ENCODE measurements at places on chromosomes 6 and 20.
A peak's percentile ranks its signal among the peaks of the same experiment; 100 is the strongest.

DNA sequence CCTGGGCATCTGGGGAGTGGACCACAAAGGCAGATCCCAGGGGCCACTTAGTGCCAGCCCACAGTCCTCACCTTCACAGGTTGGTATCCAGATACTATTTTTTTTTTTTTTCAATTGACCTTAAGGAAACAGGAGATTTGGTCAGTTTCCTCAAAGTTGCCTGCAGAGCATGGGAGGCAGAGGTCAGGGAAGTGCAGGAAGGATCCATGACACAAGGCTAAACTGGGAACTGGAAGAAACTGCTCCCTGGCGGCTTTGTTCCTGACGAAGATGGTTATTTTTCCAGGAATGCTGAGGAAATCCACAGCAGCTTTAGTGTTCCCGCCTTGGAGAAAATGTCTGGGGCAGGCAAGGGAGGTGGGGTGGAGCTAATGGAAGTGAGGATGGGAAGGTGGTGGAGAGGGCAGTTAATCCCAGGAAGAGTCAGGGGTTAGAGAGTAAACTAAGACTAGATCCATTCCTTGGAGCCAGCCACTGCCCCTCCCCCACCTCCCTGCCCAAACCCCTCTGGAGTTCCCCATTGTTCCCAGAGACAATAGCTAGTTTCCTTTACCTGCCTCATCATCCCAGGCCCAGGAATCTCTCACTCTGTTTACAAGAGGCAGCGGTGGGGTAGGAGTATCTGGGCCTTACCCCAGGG lies 14.3 kb upstream of the MYMX start:
- no peak for DNase-seq

DNA sequence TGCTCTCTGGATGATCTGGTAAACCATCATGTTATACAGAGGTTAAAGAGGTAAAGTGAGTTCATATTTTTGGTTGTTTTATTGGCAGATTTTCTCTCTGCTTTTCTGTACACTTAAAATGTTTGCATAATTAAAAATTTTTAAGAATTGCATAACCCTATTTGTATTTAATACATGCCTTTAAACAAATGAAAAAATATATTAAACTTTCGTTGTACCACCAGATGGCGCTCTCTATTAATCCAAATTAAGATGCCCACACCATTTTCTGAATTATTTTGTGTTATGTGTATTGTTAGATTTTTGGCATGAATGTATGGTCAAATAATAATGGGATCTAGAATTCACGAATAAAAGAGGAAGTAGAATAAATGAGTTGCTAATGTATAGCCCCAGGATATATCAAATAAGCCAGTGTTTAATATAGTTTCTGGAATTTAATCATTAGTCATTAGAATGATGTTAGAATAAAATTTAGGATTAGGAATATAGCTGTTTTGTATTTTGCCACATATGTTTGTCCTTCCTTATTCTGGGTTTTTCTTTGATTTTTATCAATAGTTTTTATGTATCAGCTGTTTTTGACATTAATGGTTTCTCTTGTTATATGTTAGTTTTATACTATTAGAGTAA lies 38.9 kb downstream of the SMAP1 start:
- peak; percentile 25 for DNase-seq

DNA sequence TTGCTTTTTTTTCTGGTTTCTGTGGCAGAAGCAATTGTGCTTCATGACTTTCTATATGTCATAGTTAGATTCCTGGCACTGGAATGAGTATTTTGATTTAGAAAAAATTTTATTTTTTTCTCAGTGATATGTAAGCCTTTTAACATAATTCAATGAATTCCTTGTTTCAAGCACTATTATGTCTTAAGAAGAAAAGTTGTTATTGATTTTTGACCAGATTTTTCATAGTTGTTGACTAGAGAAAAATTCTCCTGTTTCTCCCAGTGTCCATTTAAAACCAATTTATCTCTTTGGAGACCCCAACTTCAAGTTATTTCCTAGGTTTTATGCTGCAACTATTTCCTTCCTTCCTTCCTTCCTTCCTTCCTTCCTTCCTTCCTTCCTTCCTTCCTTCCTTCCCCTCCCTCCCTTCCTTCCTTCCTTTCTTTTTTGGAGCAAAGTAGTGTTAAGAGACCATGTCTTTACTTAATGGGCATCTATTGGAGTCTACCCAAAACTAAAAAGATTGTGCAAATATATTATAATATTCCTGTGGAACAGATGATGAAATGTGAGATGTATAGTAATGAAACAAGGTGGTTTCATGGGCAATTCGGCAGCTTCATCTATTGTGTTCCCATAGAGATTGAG lies 346.9 kb downstream of the RNF144B start:
- DNase-seq, result no peak

- DNase-seq, result no peak
These were observed 214.9 kb upstream of the KCNG1 start for GRCh38 chr20:51237791-51238190.

DNA sequence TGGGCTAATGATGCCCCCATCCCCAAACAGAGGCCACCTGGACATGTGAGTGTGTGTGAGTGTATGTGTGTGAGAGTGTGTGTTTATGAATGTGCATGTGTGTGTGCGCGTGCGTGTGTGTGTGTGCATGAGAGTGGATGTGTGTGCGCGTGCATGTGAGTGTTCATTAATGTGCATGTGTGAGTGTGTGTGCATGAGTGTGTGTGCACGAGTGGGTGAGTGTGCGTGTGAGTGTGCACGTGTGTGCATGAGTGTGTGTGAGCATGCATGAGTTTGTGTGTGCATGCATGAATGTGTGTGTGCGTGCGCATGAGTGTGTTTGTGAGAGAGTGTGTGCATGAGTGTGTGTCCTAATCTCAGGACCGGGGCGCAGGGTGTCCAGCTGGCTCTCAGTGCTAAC lies 1.3 kb downstream of the IYD start:
- no peak for DNase-seq

- no peak for DNase-seq
These were observed 94.8 kb downstream of the MYLK4 start for GRCh38 chr6:2655844-2656433.

DNA sequence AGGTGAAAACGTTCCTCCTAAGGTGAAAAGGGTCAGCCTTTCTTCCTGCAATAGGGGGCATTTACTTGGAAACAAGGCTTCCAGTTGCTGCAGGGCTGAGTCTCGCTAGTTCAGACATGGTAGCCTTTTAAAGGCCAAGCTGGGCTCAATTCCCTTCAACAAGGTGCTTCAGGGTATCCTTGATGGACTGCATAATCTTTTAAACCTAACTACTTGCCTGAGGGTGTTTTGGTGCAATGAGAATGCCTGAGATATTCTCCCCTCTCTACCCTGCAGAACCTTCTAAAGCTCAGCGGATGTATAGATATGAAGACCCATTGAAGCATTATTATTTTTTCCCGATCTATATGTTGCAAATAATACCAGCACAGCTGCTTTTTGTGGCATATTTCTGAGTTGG lies 416.1 kb downstream of the QKI start:
- DNase-seq, result no peak

DNA sequence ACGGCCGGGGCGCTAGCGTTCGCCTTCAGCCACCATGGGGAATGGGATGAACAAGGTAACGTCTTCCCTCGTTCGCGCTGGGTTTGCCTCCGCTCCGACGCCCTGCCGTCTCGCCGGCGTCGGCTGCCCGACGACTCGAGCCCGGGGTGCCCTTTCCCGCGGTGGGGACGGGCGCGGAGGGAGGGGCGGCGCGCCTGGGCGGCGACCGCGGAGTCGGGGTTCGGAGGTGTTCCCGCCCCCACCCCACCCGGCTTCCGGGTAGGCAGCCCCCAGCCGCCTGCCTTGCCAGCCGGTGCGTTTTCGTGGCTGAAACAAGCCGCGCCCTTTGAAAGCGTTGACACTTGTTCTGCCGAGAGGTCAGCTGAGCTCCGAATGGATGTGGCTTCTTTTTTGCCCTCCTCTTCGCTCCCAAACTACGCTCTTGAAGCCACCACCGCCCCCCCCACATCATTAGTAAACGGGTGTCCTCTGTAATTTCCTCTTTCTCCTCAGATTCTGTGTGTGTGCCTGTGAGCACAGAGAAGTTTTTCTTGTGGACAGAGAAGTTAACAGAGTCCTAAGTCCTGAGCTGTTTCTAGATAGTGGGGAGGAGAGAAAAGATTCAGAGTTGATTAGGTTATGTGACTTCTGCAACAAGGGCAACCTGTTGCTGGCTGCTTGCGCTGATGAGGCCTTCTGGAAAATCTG lies 362 bp downstream of the DUSP22 start:
- no peak for DNase-seq
